ENCODE measurements at places on chromosomes 1 and 21. TPM values are rescaled to one million over a fixed set of nuclear protein-coding genes. Genes with fewer than 3 reads are reported as not detected.

DNA sequence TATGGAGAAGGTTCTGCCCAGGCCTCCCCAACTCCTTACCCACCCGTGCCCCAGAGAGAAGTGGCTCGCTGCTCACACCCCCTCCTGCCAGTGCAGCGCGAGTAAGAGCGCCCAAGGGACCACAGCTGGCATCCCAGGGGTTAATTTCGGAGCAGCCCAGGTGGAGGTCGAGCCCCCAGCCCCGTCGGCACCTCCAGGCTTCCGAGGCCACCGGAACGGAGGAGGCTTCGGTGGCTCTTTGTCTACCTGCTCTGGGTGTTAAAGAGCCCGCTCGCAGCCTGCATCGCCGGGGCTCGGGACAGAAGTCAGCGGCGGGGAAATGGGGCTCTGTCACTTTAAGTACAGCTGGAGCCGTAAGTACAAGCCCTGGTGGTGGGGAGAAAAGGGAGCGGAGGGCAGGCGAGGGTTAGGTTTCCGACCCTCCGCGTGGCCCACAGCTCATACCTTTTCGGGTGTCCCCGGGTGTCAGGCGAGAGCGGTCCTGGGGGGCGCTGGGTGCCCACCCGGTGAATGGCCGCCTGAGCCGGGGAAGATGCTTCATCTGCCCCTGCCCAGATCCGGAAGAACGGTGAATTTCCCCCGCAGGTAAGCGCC lies 89.4 kb upstream of the IPO9 start:
- peak; percentile 52 for DNase-seq

DNA sequence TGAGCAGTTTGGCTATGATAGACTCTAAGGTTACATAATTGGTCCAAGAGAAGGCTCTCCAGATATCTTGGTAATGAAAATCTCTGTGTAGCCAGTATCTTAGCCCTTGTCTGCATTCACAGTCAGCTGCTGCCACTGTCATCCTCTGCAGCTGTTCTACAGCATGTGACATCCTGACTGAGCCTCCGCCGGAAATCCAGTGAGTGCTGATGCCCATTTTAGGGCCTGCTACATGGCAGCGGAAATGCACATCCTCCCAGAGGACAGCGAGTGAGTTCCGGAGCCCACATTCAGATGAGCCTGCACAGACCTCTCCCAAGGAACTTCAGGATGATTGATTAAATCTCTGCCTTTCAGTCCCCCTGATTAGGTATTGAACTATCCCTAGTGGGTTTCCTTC lies 237.1 kb downstream of the HHIPL2 start:
- DNase-seq: no peak

GRCh38 chr1:167599957-167600581 lies 30.0 kb upstream of the RCSD1 start:
- DNase-seq: no peak

DNA sequence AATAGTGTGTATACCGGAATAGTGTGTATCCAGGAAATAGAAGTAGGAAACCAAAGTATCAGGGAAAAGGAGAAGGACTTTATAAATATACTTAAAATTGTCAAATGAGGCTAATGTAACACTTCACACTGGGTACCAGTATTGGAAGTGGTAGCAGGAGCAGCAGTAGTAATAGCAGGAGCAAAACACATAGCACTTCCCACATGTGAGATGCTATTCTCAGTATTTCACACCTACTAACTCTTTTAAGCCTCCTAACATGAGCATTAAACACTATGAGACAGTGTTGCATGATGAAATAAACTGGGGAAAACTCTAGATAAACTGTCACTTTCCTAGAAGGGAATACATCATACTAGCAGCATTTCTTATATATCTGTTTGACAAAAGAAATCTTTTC lies 376.7 kb downstream of the VAV3 start:
- no peak for DNase-seq

DNA sequence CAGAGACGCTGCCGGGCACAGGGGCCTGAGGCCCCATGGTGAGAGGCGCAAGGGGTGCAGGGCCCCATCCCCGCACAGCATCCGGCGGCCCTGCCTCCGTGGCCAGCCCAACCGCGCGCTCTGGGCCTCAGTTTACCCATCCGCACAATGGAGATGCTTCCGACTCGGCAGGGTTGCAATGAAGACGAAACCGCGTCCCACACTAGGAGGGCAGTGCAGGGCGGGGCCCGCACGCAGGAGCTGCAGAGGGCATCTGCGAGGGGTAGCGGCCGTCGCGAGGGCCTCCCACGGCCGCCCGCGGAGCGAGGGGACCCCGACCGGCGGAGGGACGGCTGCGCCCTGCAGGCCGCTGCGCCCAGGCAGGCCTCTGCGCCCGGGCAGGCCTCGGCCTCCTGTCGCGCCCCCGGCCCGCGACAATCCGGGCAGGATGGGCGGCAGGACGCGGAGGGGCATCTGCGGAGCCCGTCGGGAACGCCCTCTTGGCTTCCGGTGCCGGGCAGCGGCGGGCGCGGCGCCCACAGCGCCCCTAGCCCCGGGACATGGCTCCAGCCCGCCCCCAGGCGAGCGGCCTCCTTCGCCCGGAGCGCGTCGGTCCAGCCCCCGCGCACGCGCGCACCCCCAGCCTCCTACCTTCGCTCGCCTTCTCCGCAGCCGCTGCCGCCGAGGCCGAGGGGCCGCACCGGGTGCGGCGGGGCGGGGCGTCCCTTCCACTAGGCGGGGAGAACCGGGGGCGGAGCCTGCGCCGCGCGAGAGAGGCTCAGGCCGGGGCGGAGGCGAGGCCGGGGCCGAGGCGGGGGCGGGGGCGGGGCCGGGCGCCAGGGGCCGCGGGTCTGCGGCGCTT lies 15.3 kb downstream of the RNU1-1 start:
- DNase-seq: peak; percentile 92

- DNase-seq: no peak
Measured at GRCh38 chr1:166899769-166900168, 23.7 kb upstream of the TADA1 start.

- DNase-seq: no peak
Measured at GRCh38 chr1:62038594-62039284, 155.9 kb upstream of the L1TD1 start.

DNA sequence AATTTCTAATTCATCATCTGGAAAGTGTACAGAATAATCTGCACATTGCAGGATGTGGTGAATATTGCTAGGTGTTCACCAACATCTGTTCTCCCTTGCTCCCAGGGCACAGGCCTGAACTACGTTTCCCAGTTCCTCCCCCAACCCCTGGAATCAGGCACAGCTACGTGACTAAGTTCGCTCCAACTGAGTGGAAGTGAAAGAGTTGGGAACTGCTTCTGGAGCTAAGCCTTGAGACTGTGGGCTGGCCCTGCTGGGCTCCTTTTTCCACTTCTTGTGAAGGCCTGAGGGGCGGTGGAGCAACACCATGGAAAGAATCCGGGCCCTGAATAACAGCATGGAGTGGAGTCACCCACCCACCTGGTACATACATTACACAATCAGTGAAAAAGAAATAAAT lies 534.6 kb downstream of the SMYD3 start:
- no peak for DNase-seq

GRCh38 chr1:172973424-172973823 lies 77.3 kb downstream of the TNFSF18 start:
- no peak for DNase-seq

OXCT2 gene
- not detected for total RNA-seq

FCMR gene
- 1.7 TPM for total RNA-seq

DNA sequence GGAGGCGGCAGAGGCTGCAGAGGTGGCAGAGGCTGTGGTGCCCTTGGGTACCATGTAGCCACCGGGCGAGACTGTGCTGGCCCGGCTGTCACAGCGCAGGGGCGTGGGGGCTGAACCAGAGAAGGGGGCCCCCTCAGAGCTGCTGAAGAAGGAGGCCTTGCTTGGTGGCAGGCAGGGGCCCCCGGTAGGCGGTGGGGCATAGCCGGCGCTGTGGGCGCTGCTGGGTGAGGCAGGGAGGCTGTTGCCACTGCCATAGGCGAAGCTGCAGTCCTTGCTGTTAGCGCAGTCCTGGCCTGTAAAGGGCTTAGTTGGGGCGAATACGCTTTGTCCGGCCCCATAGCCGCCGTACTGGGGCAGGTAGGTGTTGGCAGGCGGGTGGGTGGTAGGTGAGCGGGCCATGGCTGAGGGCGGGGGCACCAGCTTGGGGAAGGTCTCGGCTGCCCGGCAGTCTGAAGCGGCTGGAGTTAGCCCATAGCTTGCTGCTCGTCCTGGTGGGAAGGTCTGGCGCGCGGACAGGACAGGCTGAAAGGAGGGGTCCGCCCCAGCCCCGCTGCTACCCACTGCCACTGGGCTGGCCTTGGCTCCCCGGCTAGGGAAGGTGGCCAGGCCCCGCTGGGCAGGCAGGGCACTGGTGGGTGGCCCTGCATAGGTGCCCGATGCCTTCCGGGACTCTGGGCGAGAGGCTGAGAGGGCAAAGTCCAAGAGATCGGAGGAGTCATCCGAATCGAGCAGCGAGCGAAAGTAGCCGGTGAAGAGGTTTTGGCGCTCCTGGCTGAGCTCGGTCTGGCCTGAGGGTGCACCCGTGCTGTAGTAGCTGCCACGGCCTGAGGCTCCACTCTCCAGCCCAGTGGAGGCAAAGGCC lies 54.9 kb downstream of the AHDC1 start:
- no peak for DNase-seq

GRCh38 chr1:215793180-215793579 lies 226.1 kb downstream of the KCTD3 start:
- DNase-seq: no peak

DNA sequence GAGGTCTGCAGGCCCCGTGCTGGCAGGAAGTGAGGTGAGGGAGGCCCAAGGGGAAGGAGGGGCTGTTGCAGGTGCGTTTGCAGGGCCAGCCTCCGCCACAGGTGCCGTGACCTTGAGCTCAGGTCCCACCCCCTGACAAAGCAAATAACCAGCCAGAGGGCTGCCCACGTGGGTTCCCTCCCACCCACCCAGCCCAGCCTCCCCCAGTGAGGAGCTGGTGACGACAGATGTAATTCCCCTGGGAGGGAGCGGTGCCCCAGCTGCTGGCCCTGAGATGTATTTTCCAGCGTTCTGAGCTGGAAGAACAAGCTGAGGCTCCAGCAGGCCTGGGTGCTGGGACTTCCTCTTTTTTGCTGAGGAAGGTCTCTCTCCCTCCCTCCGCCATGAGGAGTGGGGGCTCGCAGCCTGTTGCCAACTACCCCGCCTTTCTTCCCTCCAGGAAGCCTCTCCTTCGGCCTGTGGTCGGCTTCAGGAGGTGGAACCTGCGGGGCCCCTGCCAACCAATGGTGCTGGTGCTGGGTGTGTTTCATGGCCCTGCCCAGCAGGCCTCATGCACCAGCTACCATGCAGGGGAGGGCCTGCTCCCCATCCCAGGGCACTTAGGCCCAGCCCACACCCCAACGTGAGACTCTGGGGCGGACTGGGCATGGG lies 153.2 kb downstream of the PRDM16 start:
- no peak for DNase-seq

GRCh38 chr1:161730050-161730564 lies 8.8 kb downstream of the FCRLB start:
- no peak for DNase-seq

Data from uterus (tissue), 4 donors.